ENCODE measurements at places on chromosomes 13 and 19. TPM values are rescaled to one million over a fixed set of nuclear protein-coding genes. Genes with fewer than 3 reads are reported as not detected.
A peak's percentile ranks its signal among the peaks of the same experiment; 100 is the strongest.

KIR2DL1 gene
- not detected for total RNA-seq

ZNF442 gene
- 7.4 TPM for total RNA-seq

NOVA2 gene
- not detected for total RNA-seq

ZNF850 gene
- total RNA-seq = 7.0 TPM

DNA sequence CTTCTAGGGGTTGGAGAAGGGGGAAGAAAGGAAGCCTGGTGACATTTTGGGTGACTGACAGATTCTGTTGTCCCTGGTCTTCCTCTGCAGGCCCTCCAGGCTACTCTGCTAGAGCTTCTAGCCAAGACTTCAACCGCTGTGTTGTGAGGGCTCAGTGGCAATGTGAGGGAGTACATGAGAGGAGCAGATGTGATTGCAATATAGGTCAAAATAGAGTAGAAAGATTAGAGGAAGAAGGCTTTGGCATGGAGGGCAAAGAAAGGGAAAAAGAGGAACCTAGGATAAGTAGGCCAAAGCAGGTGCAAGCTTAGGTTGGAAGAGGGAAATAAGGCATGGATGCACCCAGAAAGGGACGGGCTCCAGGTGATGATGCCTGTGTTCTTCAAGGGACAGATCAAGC is 216.9 kb downstream of the RGCC start:
- no peak for DNase-seq
- no peak overlapping the region for H3K4me3 ChIP-seq
- no peak overlapping the region for H3K27ac ChIP-seq

DNA sequence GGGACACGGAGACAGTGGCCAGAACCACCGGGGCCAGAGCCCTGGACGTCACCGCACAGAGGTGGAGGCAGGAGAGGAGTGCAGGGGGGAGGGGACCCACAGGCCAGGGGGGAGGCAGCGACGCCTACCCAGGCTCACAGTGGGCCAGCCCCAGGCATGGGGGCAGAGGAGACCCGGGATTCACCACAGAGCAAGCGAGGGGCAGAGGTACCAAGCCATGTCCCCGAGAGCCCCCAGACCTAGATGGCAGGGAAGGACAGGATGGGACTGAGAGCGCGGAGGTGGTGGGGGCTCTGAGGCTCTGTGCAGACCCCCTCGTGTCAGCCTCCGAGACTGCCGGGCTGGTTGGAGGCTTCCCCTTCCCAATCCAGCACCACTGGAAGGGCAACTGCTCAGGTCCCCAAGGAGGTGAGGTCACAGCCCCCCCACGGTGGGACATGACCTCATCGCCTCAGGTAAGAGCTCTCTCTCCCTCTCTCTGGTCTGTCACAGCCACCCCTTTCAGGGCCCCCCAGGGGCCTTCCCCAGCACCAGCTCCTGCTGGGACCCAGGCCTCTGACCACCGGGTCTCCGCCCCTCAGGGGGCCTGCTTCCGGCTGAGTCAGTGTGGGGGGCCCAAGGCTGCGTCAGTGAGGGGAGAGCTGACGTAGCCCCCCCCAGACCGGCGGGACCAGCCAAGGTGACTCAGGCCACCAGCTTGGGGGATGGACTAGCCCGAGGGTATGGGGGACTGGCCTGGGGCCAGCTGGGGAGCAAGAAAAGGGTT is 2.2 kb upstream of the IL11 start:
- no peaks in the 10 kb centered on the region for H3K36me3 ChIP-seq
- peaks cover 24% of the 10 kb centered on the region for H3K27me3 ChIP-seq
- H3K4me3 ChIP-seq = no peak overlapping the region
- DNase-seq = no peak
- H3K27ac ChIP-seq = no peak overlapping the region

GRCh38 chr19:9937001-9937411 is 691 bp upstream of the OLFM2 start:
- peaks cover 57% of the 10 kb centered on the region for H3K27me3 ChIP-seq
- H3K4me3 ChIP-seq = peak overlapping the region; percentile 84
- H3K27ac ChIP-seq = no peak overlapping the region
- peaks cover 27% of the 10 kb centered on the region for H3K4me1 ChIP-seq
- no peak for DNase-seq
- H3K36me3 ChIP-seq = peaks cover 3% of the 10 kb centered on the region

DNA sequence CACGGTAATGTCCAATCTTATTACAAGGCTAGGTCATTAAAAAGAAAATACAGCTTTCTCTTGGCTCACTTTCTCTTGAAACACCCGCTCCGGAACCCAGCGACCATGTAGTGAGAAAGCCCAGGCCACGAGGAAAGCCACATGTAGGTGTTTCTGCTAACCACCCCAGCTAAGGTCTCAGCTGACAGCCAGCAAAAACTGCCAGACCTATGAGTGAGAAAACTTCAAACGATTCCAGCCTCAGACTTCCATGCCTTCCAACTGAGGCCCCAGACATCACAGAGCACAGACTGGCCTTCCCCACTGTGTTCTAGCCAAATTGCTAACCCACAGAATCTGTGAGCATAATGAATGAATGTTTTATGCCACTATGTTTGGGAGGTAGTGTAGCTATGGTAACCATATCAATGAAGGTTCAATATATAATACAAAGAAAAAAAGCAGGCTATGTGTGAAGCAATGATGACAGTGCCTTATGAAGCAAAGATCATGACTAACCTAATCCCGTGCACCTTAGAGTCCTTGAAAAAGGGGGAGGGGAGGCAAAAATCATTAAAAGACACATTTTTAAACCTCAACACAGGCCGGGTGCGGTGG is 11.9 kb upstream of the TPTE2 start:
- H3K27me3 ChIP-seq = peaks cover 10% of the 10 kb centered on the region
- no peaks in the 10 kb centered on the region for H3K4me1 ChIP-seq
- H3K27ac ChIP-seq = no peak overlapping the region
- no peaks in the 10 kb centered on the region for H3K36me3 ChIP-seq
- DNase-seq = no peak

DNA sequence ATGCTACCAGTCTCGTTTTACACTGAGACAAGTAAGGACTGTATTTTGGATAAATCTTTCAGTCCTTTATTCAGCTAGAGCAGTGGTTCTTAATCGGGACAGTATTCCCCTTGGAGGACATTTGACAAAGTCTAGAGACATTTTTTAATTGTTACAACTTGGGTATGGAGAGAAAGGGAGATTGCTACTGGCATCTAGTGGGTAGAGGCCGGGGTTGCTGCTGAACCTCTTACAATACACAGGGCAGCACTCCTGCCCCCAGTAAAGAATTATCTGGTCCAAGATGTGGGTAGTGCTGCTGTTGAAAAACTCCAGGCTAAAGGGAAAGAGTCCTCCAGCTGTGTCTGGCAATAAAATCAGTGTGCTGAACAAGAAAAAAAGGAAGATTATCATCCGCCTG is 334.8 kb downstream of the SLC7A1 start:
- no peaks in the 10 kb centered on the region for H3K36me3 ChIP-seq
- peaks cover 28% of the 10 kb centered on the region for H3K27me3 ChIP-seq

DNA sequence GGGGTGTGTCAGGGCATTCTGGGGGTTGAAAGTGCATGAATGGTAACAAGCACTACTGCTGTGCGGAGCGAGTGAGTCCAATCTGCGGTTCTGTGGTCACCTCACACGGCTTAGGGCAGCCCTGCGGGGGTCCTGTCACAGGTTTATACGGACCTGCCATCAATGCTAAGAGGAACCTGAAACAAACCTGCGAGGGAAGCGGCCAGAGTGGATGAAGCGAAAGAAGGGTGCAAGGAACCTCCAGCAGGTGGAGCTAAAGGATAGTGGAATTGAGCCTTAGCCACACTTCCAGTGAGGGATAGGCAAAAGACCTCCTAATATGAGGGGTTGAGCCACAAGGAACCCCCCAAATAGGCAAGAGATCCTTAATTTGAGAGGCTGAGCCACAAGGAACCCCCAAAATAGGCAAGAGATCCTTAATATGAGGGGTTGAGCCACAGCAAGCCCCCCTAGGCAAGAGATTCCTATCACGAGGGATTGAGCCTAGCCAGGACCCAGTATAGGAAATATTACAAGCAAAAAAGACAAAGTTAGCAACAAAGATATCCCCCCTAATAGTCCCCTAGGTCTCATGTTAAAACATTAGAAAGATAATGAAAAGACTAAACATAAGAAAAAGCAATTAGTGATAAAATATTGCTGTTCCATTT is 6.3 kb upstream of the ZNF69 start:
- no peak overlapping the region for H3K4me3 ChIP-seq
- no peaks in the 10 kb centered on the region for H3K36me3 ChIP-seq
- peaks cover 2% of the 10 kb centered on the region for H3K4me1 ChIP-seq
- peak; percentile 62 for DNase-seq
- no peaks in the 10 kb centered on the region for H3K27me3 ChIP-seq

DNA sequence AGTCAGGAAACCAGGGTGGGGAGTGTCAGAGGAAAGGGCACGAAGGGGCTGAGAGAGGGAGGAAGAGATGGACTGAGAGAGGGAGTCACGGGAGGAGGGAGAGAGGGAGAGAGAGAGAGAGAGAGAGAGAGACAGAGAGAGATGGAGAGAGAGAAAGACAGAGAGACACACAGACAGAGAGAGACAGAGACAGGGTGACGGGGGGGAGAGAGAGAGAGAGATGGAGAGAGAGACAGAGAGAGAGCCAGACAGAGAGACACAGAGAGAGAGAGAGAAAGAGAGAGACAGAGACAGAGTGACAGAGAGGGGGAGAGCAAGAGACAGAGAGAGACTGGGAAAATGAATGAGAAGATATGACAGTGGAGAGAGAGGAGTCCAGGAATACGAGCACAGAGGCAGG is 494 bp upstream of the KLK14 start:
- peaks cover 5% of the 10 kb centered on the region for H3K27me3 ChIP-seq
- no peaks in the 10 kb centered on the region for H3K36me3 ChIP-seq
- H3K4me1 ChIP-seq = peaks cover 2% of the 10 kb centered on the region
- DNase-seq = no peak
- H3K4me3 ChIP-seq = no peak overlapping the region
- no peak overlapping the region for H3K27ac ChIP-seq

DNA sequence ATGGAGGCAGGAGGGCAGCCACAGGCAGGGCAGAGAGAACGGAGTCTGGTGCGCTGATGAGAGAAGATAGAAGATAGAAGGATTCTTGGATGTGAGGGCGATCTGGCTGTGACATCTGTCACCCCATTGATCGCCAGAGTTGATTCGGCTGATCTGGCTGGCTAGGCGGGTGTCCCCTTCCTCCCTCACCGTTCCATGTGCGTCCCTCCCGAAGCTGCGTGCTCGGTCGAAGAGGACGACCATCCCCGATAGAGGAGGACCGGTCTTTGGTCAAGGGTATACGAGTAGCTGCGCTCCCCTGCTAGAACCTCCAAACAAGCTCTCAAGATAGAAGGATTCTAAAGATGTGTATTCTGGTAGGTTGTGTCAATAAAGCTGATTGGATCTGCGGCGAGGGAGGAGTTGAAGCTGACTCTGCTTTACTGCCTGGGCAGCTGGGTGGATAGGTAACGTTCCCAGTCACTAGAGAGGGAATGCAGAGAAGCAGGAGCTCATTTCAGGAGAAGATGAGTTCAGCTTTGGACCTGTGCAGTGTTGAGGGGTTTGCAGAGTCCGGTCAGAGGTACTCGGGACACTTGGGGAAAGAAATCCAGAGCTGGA is 5.1 kb downstream of the UBAC2 start:
- H3K36me3 ChIP-seq = peaks cover 7% of the 10 kb centered on the region
- peaks cover 1% of the 10 kb centered on the region for H3K27me3 ChIP-seq
- DNase-seq = no peak
- H3K4me1 ChIP-seq = peaks cover 63% of the 10 kb centered on the region
- H3K27ac ChIP-seq = peak overlapping the region; percentile 92

DNA sequence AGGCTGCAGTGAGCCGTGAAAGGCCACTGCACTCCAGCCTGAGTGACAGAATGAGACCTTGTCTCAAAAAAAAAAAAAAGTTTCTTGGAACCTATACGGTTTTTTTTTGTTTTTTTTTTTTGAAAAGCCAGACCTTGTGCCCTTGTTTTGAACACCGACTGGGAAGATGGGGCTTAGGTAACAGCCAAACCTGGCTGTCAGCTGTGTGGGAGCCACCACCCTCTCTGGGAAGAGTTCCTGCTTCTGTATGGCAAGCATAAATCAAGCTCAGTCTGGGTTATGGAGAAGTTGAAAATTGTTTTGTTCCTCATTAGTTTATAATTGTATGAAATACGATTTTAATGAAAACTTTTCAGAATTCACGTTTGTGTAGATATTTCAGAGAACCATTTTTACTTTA is 39.5 kb downstream of the MPHOSPH8 start:
- H3K36me3 ChIP-seq = peaks cover 22% of the 10 kb centered on the region
- H3K27me3 ChIP-seq = no peaks in the 10 kb centered on the region
- H3K4me3 ChIP-seq = no peak overlapping the region
- peaks cover 6% of the 10 kb centered on the region for H3K4me1 ChIP-seq
- no peak for DNase-seq

- H3K4me1 ChIP-seq = no peaks in the 10 kb centered on the region
- peaks cover 17% of the 10 kb centered on the region for H3K27me3 ChIP-seq
- no peak for DNase-seq
- H3K4me3 ChIP-seq = no peak overlapping the region
- H3K27ac ChIP-seq = no peak overlapping the region
Observed at GRCh38 chr19:33704271-33704670, 82.5 kb downstream of the CHST8 start.

GRCh38 chr19:46475986-46476385 is 4.6 kb upstream of the PNMA8A start:
- peaks cover 4% of the 10 kb centered on the region for H3K4me1 ChIP-seq
- no peak overlapping the region for H3K4me3 ChIP-seq
- H3K27me3 ChIP-seq = peaks cover 20% of the 10 kb centered on the region
- H3K36me3 ChIP-seq = no peaks in the 10 kb centered on the region

DNA sequence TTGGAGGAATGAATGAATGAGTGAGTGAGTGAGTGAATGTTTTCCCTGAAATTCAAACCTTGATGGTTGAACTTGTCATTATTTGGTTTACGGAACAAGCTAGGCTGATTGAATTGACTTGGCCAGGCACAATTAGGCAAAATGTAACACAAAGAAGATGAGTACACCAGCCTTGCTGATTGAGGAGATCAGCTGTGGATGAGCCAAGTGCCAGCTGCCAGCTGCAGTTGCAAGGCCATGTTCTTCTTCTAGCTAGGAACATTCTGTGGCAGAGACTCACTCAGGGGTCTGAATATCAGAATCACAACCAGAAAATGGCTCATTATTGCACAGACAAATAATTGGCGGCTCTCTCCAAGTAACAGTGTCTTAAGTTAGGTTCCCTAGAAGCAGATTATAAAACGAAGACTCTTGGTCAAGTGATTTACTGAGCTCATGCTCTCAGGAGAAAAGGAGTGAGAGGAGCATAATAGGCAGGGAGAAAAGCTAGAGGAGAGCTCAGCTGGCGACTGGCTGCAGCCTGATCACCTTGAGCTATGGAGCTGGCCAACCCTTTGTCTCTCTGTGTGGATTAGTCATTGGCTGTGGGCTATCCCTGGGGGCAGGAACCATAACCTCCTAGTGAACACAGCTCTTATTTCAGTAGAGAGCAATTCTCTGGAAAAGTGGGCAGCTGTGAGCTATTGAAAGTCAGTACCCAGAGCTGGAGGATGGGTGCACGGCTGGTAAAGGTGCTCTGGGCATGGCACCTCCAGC is 225.3 kb upstream of the SERP2 start:
- H3K4me1 ChIP-seq = peaks cover 14% of the 10 kb centered on the region
- no peaks in the 10 kb centered on the region for H3K27me3 ChIP-seq
- H3K4me3 ChIP-seq = no peak overlapping the region
- H3K36me3 ChIP-seq = no peaks in the 10 kb centered on the region
- H3K27ac ChIP-seq = no peak overlapping the region

- H3K4me1 ChIP-seq = no peaks in the 10 kb centered on the region
- H3K27me3 ChIP-seq = peaks cover 26% of the 10 kb centered on the region
- DNase-seq = no peak
Observed at GRCh38 chr19:30207357-30207756, 164.8 kb upstream of the ZNF536 start.

GRCh38 chr13:36323408-36323807 is 22.8 kb downstream of the SPART start:
- H3K27me3 ChIP-seq = no peaks in the 10 kb centered on the region
- no peak for DNase-seq
- peaks cover 31% of the 10 kb centered on the region for H3K36me3 ChIP-seq
- H3K4me1 ChIP-seq = peaks cover 8% of the 10 kb centered on the region
- H3K27ac ChIP-seq = no peak overlapping the region
